ENCODE measurements at places on chromosomes 5 and 9. TPM values are rescaled to one million over a fixed set of nuclear protein-coding genes. Genes with fewer than 3 reads are reported as not detected.
A peak's percentile ranks its signal among the peaks of the same experiment; 100 is the strongest.

Gene PCDHB8
- not detected for polyA plus RNA-seq

Gene ECM2
- not detected for polyA plus RNA-seq

Gene AP3S1
- polyA plus RNA-seq, result 84.8 TPM

Gene FAM151B
- 4.5 TPM for polyA plus RNA-seq

Gene IFNK
- not detected for polyA plus RNA-seq

Gene C9orf57
- not detected for polyA plus RNA-seq

Gene TMEM215
- polyA plus RNA-seq, result not detected

Gene KIF20A
- polyA plus RNA-seq, result not detected

Gene ENTPD2
- not detected for polyA plus RNA-seq

Gene SOX30
- polyA plus RNA-seq, result 0.22 TPM

Gene PCDHA9
- polyA plus RNA-seq, result not detected

- DNase-seq, result no peak
Measured at GRCh38 chr9:133683586-133684120, 47.5 kb downstream of the DBH start.

GRCh38 chr5:148909766-148910165 lies 83.4 kb downstream of the ADRB2 start:
- no peak for DNase-seq

DNA sequence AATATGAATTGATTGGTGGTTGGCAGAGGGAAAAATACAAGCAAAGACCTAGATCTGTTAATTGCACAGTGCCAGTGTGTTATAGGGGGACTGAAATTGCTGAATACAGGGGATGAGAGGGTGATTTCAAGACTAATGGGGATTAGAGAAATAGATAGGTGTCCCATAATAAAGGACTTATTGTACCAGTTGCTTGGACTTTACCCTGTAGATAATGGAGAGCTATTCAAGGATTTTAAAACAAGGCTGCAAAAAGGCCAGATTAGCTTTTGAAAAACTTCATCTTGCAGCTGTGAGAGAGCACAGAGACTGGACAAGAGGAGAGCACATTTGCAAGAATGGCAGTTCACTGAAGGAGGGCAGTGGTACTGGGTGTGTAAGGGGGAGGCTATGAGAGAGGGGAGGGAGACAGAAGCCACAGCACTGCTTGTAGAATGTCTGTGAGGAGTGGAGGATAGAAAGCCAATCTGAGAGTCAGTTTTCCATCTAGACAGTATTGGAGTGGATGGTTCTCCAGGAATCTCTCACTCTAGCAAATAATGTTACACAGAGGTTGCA lies 28.8 kb upstream of the SCAMP1 start:
- no peak for DNase-seq

DNA sequence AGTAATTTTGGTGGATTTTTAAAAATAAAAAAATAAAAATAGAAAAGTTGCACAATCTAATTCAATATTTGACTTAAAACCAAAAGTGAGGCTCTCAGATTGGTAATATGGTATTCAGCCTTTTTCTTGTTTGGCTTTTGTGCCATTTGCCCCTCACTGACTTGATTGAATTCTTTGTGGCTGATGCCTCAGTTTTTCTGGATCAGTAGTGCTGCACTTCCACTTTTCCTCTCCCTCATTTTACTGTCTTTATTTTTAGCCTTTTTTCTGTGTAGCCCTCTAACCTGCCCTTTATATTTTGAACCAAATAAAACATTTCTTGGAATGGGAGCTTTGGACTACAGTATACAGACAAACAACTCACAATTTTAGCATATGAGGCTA lies 3.8 kb upstream of the MSMP start:
- no peak for DNase-seq

DNA sequence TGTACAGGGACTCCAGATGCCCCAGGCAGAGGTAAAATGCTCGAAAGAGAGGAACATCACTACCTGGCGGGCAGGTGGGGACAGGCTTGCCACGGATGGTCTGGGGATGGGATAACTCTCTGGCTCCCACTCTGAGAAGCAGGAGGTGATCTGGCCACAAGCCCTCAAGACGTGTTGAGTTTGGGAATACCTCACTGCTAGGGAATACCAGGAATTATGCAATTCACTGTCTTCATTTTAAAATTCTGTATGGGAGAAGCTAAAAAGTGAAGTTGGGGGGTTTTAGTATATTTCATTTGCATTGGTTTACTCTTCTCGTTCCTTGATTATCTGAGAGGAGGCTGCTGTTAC lies 510.4 kb downstream of the CCDC171 start:
- DNase-seq, result no peak

DNA sequence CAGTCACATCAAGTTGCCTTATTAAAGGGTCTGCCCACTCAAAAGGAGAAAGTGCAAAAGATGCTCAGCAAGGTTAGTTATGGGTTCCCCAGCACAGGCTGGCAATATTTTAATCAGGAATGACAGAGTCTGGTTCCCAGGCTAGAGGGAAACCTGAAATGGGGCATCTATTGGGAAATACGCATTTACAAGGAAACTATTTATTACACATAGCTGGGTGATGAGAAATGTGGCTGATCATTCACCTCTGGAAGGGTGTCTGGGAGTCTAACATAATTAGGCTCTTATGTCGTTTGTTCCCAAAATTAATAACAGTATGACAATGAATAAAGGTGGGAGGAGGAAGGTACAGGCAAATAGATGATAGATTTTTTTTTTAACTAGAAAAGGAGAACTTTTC lies 314.7 kb downstream of the ENC1 start:
- no peak for DNase-seq

DNA sequence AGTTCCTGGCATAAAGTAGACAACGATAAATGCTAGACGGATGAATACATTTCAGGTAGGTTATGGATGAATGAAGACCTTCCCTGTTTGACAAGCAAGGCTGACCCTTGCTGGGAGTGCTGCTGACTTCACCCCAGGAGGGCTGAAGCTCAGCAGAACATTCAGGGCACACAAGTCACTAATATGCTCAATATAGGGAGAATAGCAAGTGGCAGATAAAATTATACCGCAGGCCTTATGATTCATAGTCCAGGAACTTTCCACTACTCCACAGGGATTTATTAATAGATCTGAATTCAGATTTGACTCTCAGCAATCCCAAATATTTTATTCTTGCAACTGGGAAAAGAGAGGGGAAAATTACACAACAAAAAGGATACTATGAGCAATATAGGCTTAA lies 38.2 kb upstream of the GRAMD2B start:
- no peak for DNase-seq

- no peak for DNase-seq
Measured at GRCh38 chr5:172371684-172372083, 82.6 kb downstream of the SH3PXD2B start.

DNA sequence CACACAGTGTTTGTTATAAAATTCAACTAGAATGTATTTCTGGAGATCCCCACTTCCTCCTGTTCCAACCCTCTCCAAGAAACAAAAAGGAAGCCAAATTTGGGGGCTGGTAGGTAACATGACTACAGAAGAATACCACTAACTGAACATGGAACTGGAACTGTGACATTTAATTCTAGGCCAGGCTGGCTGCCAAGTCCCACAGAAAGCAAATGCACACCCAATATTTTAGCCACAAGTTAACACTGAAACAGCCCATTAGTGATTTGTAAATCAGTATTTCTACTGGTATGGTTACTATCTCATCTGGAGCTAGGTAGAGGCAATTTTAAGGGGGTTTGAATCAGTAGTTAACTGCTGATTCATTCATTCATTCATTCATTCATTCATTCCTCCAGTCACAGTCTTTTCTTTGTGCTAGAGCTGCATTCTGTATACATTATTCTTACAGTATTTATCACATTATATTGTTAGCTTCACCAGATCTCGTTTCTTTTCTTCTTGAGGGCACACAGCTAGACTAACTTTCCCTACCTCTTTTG lies 131.7 kb upstream of the GDNF start:
- no peak for DNase-seq

DNA sequence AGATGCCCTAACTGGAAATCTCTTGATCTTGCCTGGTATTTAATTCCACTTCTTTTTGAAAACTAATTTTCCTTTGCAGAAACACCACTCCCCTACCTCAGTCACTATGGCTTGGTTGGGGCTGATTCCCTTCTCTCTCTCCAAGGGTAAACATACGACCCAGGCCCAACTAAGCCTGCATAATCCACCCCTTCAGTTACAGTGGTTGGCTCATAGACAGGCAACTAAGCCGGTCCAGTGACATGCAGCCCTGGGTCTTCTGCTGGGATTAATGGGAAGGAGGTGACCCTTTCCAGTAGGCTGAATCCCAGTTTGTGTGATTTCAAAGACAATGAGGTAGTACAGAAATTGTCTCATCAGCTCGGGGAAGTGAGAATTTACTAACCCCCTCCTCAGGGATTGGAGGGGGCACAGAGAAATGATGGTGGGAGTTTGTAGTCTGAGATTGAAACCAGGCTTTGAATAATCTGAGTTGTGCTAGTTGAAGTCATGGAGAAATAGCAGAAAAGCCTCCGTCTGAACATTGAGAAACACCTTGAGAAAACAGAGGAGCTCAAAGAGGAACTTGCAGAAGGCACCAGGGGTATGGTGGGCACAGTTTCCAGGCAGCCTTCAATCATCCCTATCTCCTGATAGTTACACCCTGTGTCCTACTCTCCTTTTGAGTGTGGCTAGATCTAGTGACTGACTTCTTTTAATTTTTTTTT lies 148.9 kb downstream of the GCNT1 start:
- DNase-seq, result peak; percentile 57

DNA sequence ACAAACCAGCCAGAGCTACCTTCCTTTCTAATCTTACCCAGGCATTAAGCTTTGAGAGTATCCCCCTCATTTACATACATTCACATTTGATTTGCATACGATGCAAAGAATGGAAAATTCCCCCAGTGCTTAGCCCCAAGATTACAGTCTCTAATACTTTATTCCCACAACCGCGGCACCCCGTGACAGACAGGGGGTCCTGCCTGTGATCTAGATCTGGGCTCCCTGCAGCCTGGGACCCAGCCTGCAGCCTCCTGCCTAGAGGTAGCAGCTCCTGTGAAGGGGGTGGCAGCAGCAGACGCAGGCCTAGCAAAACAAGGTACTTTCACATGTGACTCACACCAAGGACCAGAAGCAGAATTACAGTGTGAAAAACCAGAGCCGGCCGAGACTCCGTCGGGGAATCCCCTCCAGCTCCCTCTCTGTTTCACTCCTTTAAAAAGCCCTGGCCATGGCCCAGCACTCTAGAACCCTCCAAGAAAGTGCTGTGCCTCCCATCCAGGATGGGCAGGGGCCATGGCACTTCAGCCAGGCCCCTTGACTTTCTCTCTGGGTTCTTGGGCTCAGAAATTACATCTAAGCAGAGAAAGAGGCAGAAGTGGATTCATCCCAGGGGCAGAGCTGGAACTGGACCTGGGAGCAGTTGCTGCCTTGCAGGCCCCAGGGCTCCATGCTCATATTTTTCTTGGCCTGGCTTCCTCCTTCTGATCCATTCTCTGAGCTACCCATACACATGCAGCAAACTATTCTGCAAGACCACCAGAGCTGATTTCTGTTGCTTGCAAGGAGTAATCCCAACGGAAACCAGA lies 14.0 kb upstream of the TCF7 start:
- no peak for DNase-seq

DNA sequence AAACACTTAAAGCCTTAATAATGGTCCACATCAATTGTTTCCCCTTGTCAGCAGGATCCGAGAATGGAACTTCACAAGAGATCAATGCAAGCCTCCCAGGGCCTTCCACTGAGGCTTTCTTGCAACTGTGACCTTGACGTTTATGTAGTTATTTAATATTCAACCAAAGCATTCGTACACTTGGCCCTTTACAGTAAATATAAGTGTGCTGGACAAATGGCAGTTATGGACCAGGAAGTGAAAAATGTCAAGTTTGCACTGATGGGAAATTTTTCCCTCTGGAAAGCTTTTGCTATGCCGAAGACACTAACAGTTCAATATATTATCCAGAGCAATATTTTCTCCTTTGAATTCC lies 101.8 kb downstream of the TTLL11 start:
- DNase-seq, result no peak

GRCh38 chr5:148805326-148806290 lies 20.8 kb upstream of the ADRB2 start:
- peak; percentile 82 for DNase-seq

GRCh38 chr9:124255222-124255621 lies 2.5 kb upstream of the NEK6 start:
- no peak for DNase-seq

DNA sequence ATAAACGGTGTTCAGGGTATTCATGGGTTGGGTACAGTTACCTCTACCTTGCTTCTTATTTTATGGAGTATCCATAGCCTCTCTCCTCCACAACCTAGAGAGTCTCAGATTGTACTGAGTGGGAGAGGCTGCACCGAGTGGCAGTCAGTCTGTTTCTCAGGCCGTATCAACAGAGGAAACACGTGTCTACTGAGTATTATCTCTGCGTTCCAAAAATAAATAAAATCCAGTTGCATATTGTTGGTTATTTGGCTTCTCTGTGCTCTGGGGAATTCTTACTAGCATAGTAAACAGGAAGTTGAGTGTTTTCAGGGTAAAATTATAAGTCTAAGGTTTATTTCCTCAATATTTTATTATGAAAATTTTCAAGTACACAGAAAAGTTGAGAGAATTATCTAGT lies 231.0 kb downstream of the ARHGEF28 start:
- no peak for DNase-seq

- DNase-seq, result no peak
Measured at GRCh38 chr9:136244122-136244968, 1.3 kb downstream of the QSOX2 start.

DNA sequence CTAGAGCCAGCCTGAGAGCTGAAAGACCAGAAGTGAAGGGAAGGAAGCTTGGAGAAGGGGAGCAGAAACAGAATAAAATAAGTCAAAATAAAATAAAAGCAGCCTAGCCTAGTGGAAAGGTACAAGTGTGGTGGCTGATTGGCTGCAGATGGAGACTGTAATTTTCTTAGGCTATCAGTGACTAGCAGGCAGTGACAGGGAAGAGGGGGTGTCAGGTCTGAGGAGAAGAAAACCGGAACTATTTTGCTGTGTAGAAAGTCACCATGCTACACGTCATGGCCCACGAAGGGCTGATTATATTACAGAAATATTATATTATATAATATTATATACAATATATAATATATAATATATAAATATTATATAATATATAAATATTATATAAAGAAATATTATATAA lies 98.1 kb upstream of the TAF11L2 start:
- DNase-seq, result peak; percentile 42

- DNase-seq, result peak; percentile 98
Measured at GRCh38 chr9:128098297-128099230, 29.0 kb downstream of the PTGES2 start.

- DNase-seq, result no peak
Measured at GRCh38 chr9:82599336-82599949, 463.5 kb downstream of the RASEF start.

- DNase-seq, result no peak
Measured at GRCh38 chr9:131017067-131017466, 8.1 kb downstream of the LAMC3 start.

GRCh38 chr9:68558545-68558944 lies 17.9 kb upstream of the TMEM252 start:
- DNase-seq, result no peak
